ENCODE measurements at places on chromosomes 3 and 15.

- DNase-seq = no peak
These were observed 417 bp downstream of the HACD2 start for GRCh38 chr3:123584284-123584987.

DNA sequence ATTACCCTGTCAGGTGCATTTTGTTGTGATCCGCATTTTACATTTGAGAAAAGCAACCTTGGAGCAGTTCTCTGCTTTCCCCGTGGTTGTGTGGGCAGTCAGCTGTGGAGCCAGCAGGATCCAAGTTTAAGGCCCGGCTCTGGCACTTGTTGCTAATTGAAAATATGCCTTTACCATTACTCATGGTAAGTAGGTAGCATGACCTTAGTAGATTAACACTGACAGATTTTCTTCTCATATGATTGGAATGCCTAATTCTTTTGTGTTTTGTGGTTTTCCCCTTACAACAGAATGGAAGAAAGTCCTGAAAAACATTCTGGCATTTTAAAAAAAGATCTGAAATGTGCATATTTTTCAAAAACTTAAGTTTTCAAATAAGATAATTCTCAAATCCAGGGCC lies 246.5 kb upstream of the LRRN1 start:
- no peak for DNase-seq

DNA sequence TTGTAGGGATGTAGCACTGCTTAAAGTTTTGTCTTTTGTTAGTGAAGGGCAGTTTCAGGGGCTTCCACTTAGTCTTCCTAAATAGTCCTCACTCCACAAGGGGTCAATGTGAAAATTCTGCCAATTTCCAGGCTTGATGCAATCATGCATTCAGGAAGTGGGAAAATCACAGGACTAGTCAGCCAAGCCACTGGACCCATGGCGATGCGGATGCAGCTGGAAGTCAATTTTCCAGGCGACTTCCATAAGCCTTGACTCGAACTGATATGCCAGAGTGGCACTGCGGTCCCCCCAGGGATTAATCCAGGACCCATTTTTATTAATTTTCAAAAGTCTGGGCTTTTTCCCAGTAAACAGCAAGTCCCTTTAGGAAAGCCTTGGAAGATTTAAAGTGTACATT lies 26.1 kb downstream of the GBE1 start:
- no peak for DNase-seq

GRCh38 chr3:58116161-58116955 lies 94.4 kb downstream of the DNASE1L3 start:
- no peak for DNase-seq

DNA sequence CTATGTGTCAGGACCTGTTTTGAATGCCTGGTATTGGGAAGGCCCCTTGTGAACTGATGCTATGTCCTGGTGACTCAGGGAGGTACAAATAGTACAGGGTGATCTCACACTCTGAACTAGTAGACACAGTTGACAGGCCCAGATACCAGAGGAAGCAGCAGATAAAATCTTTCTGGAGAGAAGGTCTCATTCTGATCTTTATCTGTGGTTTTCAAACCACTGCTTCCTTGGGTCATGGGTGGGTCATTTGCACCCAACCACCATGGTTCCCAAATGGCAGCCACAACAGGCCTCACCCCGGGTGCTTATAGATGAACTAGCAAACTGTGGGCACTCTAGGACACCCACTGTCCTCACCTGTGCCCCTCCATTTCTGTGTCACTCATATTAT lies 43.4 kb downstream of the PXYLP1 start:
- DNase-seq = no peak

GRCh38 chr3:11638495-11639358 lies 5.0 kb downstream of the VGLL4 start:
- no peak for DNase-seq

GRCh38 chr3:11250902-11251806 lies 21.0 kb upstream of the ATG7 start:
- no peak for DNase-seq

GRCh38 chr15:57387564-57388076 lies 11.3 kb downstream of the CGNL1 start:
- no peak for DNase-seq

GRCh38 chr15:44501768-44502366 lies 35.1 kb upstream of the EIF3J start:
- DNase-seq = no peak

DNA sequence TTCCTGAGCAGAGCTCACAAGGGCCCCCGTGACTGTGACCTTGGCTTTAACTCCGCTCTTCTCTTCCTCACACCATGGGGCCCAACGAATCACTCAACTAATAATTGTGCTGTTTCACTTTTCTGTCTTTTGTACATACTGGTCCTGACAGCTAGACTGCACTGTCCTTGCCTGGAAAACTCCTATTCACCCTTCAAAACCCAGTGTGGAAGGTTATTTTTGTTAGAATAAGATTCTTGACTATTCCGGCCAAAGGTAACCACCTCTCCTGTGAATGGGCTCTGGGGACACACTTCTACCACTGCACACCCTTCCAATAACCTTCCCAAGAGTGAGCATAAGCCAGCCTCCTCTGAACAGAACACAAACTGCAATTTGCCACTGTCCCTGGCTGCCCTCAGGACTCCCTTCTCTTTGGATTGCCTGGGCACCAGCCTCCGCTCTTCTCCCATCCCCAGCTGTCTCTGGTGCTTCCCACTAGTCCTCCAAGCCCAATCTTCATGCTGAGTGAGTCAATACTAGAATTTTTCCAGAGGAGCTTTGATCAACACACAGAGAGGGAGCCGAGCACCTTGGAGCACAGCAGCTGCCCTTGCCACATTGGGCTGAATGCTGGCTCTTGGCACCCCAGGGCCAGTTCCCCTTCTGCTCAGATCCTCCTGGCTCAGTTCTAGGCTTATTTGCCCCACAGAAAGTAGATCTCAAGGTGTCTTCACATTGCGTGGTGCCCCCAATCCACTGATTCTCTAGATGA lies 2.1 kb downstream of the SCN5A start:
- DNase-seq = no peak

GRCh38 chr3:117921411-117921810 lies 1113.2 kb downstream of the IGSF11 start:
- no peak for DNase-seq

GRCh38 chr3:188421836-188422540 lies 268.0 kb downstream of the LPP start:
- DNase-seq = no peak

GRCh38 chr3:150984066-150984465 lies 11.5 kb upstream of the CLRN1 start:
- DNase-seq = no peak

DNA sequence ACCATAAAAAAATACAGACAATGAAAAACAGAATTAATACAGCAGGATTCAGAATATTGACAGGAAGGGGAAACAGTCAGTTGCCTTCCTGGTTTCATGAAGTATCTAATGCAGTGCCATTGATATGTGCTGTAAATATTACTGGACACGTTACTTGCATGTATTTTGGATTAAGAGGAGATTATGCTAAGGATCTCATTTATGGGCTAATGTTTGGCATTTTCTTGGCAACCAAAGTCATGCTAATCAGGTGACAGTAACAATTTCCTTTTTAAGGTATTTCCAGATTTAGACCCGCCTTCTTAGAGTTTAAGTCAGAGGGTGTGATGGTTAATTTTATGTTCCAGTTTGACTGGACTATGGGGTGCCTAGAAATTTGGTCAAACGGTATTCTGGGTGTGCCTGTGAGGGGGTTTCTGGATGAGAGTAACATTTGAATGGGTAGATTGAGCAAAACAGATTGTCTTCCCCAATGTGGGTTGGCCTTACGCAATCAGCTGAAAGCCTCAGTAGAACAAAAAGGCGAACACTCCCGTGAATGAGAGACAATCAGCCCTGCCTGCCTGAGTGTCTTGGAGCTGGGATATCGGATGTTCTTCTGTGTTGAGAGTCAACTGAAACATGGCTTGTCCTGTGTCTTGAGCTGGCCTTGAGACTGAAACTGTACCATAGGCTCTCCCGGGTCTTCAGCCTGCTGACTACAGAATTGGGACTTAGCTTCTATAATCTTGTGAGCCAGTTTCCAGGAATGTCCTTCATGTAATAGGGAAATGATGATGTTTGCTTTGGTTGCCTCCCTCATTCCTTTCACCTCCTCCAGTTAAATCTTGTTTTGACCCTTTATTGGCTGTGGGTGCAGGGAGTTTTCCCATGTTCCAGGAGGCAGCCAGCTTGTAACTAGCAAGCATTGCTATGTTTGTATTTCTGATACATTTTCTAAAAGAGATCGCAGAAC lies 10.5 kb downstream of the SQOR start:
- DNase-seq = peak; percentile 35

- DNase-seq = no peak
These were observed 32.9 kb downstream of the NXPE3 start for GRCh38 chr3:101811875-101812274.

GRCh38 chr15:53808058-53808706 lies 48.7 kb upstream of the WDR72 start:
- no peak for DNase-seq

GRCh38 chr15:31262143-31262530 lies 64.5 kb upstream of the KLF13 start:
- no peak for DNase-seq

GRCh38 chr3:195441476-195441991 lies 1.3 kb downstream of the ACAP2 start:
- DNase-seq = no peak

DNA sequence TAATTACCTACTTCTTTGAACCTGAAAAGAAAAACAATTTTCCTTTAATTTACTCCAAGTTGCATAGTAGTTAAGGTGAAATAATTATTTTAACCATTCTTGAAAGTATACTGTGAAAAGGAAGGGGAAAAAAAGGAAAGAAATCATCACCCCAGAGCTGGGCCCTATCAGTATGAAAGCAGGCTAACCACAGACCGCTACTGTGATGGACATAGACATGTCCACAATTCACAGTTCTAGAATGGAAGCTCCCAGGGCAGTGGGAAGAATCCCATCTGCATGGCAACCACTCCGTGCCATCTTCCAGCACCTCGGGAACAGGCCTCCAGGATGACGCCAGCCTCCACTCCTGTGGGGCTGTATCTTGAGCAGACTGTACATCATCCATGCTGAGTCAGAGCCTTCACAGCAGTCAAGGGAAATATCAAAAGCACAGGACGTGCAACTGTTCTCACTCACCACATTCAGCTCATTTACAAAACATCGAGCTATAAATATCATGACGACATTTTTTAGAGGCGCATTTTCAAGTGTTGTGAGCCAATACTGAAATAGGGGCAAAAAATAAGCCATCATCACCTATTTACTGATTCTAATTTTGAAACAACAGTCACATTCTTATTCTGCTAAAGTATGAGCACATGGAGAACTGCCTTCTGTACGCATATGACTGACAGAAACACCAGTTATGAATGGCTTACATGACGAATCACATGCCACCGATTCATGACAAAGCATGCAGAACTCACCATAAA lies 119.7 kb downstream of the SNRK start:
- DNase-seq = no peak

- no peak for DNase-seq
These were observed 46.7 kb upstream of the PLAAT1 start for GRCh38 chr3:193194371-193194770.

- DNase-seq = no peak
These were observed 37.0 kb upstream of the HACD2 start for GRCh38 chr3:123621850-123622189.

- no peak for DNase-seq
These were observed 28.5 kb upstream of the CMTM6 start for GRCh38 chr3:32531010-32531647.

GRCh38 chr3:26714485-26714884 lies 91.9 kb downstream of the LRRC3B start:
- no peak for DNase-seq

DNA sequence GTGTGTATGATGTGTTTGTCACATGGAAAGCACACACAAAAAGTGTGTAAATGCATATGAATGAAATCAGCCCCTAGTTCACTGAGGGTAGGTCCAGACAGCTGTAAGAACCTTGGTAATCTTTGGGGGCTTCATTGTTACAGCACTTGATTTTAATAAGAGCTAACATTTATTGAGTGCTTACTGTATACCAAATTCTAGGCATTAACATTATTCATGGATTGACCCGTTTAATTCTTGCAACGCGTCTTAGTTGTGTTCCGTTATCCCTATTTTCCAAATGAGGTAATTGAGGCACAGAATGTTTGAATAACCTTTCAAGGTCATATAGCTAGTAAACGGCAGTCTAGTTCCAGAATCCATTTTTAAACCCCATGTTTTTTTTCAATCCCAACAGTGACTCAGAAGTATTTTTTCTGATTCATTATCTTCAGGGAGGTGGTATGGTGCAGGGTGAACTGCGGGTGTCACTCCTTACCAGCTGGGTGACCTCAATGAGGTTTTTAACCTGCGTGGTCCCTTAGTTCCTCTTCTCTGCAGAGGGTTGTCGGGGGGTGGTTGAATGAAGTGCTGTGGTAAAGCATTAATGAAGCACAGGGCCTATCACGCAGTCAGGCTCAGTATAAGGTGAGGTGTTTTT lies 14.2 kb downstream of the RAB8B start:
- no peak for DNase-seq

DNA sequence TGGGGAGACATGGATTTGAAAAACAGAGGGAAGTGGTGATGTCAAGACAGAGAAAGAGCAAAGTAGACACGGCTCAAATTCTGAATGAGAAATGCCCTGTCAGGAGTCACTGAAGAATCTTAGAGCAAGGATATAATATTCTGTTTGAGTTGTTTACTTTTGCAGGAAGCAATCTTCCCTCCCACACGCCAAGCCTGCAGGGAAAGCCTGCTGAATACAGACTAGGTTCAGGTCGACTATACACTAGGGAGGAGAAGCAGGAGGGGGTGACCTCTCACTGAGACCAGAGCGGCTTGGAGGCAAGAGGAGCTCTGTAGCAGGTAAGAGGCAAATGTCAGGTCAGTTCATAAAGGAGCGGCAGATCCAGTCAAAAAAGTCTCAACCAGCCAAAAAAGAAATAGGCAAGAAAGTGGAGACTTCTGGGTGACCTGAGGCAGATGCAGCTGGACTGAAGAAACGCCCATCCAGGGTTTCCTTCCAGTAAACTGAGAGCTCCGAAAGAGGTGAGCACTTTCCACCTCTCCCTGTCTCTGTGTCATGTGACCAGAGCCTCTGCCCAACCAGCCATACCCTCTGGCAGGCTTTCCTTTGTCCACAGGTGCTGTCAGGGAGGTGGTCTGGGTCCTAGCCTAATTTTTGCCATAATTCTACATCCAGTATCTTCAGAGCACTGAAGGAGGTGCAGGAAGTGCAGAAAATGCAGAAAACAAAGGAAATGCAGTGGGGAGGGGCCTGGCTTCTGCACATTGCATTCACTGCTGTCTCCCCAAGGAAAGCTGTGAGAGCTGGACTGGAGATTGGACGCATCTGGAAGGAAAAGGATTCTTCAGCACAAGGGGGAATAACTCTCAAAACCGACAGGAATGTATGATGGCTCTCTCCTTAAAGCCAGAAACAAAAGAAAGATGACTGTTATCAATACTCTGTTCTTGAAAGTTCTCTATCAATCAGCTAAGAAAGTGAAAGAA lies 37.8 kb upstream of the CTXND1 start:
- no peak for DNase-seq
